Stimulated activated CD8-positive, alpha-beta memory T cell treated with anti-CD3 and anti-CD28 coated beads, Interleukin-15, amount 100 ng/mL, for 1 hour (primary cell): ENCODE measurements at places on chromosomes 7 and 10.

DNA sequence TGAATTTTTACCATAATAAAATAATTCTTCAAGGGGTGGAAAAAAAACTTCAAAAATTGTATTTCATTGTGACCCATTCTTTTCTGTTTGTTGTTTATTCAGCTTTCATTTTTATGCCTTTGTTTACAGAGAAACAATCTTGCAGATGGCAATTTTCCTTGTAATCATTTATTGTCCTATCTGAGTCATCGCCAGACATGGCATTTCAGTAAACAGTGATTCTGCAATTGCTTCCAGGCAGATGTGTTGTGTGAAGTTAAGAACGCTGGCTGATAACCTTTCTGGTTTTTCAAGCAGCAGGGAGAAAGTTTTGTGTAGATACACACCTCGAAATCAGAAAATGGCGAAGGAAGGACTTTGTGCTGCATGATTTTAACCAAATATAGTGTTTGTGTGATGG, 80.7 kb upstream of the RPA3 start:
- DNase-seq, result no peak

DNA sequence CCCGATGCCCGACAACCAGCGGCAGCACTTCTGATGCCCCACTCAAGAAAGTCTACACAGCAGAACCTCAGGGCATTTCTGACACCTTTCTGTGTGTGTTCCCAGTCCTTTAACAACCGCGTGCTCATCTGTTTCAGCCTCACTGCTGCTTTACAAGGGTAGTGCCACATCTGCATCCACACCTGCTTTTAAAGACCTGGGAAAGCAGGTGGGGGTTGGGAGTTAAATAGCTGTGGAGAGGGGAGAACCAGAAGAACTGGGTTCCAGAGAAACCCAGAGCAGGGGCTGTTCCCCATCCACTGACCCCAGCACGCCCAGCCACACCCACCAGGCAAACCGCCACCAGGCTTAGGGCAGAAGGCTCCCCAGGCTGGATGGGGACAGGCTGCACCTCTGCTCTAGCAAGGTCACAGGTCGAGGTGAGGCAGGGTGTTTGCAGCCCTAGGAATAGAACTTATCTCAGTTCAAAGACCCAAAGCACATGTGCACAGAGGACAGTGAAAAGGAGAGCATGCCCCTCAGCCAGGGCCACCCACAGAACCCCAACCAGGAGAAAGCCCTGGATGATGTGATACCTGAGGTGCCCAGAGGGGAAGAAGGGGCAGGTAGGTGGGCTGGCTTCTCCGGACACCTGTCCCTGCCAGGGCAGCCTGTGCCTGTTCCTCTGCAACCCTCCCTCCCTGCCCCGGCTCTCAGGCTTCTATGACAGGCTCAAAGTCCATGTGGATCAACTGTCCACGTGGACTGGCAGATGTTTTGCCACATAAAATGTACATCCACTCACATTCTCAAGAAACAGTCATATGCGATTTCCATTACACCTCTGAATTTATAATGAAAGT, 51.3 kb downstream of the COBL start:
- DNase-seq, result no peak

- DNase-seq, result no peak
Observed at GRCh38 chr10:97329766-97330165, 4.8 kb downstream of the FRAT2 start.

- no peak for DNase-seq
Observed at GRCh38 chr10:91592266-91592975, 40.5 kb downstream of the PPP1R3C start.

DNA sequence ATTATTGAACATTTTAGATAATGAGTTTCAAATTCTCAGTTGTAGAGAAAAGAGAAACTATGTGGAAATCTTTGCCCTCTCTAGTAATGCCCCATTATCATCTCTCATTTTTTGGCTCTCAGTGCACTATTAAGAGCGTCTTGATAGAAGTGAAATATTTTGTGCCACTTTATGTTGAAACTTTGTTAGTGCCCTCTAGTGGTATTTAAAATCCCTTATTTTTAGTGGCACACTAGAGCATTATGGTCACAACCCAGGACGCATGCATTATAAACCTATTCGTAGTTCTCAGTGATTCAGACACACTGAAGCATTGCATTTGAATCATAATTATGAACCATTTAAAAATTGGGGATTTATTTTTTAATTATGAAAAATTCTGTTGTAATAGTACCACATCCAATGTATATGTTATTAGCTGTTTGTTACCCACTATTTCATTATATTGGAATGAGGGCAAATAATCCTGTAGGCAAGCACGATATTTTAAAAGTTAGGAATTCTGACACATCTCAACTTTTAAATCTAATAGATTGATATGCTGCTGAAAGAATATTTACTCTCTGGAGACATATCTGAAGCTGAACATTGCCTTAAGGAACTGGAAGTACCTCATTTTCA, 21.9 kb downstream of the PDCD4 start:
- no peak for DNase-seq

- peak; percentile 32 for DNase-seq
Observed at GRCh38 chr7:39951226-39952194, 1.5 kb downstream of the CDK13 start.

- no peak for DNase-seq
Observed at GRCh38 chr7:5549096-5549763, 125.6 kb upstream of the TNRC18 start.

DNA sequence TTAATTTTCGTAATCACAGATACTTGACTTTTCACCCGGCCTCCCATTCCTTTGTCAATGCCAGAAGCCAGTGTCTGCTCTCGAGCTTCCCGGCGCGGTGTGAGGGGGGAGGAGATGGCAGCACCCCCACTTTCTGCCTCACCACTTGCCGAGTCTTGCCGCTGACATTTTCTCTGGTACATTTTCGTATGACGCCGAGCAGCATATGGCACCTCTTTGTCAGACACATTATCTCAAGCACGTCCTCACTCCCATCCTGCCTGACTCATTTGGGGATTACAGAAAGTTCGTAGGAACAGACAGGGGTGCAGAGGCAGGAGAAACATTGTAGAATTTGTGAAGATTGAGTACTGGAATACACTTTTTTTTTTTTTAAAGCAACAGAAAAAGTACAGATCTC, 60.8 kb upstream of the SORCS3 start:
- no peak for DNase-seq

DNA sequence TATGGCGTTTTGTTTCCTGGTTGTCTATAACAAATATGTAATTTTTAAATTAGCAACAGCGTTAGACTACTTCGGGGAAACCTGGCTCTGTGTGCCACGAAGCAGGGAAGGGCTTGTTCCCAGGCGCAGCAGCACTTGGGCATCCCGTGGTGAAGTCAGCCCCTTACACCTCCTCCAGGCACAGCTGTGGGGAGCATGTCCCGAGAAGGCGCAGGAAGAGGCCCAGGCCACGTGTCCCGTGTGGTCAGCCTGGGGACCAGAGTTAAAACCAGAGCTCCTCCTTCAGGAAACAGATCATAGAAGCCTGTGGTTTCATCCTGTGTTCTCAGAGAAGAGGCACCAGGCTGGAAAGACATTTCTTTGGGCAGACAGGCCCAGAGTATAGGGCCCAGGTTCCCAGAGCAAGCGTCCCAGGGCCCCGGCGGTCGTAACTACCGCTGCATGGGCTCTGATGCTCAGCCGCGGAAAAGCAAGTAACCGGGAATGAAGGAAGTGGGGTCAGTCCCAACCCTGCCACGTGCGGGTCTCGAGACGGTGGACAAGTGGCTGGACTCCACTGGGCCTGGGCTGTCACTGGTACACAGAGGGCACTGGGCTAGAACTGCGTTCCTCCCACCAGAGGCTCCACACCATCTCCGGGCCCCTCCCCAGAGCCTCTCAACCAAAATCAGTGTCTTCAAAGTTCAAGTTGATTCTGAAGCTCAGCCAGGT, 7.1 kb downstream of the NUDT1 start:
- no peak for DNase-seq

DNA sequence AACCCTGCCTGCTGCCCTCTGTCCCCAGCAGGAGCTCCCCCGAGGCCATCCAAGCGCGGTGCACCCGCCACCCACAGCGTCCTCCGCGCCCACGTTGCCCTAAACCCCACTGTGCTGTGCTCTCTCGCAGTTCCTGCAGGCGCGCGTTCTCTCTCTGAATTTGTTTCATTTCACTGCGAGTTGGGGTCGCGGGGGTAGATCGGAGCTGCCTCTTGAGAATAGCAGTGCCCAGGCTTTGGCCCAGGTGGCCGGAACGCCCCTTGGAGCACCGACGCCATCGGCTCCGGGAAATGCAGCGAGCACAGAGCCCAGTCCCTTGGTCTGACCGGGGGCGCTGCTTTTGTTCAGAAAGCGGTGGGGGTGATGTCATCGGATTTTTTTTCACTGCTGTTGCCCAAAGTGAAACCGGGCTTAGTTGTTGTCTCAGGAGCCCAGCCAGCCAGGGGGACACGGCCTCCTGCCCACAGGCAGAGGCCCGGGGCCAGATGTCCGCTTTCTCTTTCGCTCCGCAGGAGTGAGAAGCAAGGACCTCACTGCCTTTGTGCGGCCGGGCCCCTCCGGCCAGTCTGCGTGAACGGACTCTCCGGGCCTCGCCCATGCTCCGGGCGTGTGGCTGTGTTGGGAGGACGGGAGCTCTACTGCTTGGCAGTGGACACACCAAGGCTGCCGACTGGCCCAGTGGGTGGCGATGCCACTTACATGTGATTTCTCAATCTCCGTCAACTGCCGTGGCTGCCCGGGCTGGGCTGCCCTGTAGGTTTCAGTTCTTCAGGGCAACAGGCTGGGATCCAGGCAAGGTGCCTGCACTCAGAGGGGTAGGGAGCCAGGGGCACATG, 43.1 kb downstream of the FOXK1 start:
- DNase-seq, result no peak

DNA sequence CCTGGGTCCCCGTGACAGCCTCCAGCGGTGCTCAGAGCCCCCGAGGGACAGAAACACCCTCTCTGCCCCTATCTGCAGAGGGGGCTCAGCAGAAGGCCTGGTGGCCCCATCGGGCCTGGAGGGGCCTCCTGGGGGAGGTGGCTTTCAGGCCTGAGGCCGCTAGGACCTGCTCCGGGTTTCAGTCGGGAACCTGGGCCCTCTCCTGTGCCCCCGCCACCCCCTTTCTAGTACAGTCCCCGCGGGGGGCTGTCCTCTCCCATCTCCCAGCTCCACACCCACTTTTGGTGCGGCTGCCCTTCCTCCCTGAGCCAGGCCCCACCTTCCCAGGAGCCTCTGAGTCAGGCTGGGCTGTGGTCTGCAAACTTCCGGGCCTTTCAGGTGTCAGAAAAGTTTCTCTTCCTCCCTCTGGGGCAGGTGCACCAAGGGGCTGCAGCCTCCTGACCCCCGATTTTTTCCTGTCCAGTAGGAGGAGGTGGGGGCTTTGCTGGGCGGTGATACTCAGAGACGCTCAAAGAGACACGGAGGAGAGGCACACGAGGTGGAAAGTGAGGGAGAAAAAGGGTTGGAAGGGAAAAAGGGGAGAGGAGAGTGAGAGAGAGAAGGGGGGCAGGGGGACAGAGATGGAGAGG, 692 bp downstream of the CARD11 start:
- DNase-seq, result peak; percentile 49

GRCh38 chr7:8291397-8292141, 29.6 kb upstream of the ICA1 start:
- no peak for DNase-seq
